ENCODE measurements at places on chromosomes 16 and 17. TPM values are rescaled to one million over a fixed set of nuclear protein-coding genes. Genes with fewer than 3 reads are reported as not detected.
A peak's percentile ranks its signal among the peaks of the same experiment; 100 is the strongest.

KCNH4 gene
- not detected for total RNA-seq

TBC1D3L gene
- 8.9 TPM for total RNA-seq

FOXN1 gene
- not detected for total RNA-seq

TMEM92 gene
- 1.00 TPM for total RNA-seq

RASD1 gene
- 4.9 TPM for total RNA-seq

LPO gene
- total RNA-seq, result not detected

HEATR9 gene
- not detected for total RNA-seq

- no peak overlapping the region for H3K27ac ChIP-seq
- DNase-seq, result no peak
- no peaks in the 10 kb centered on the region for H3K27me3 ChIP-seq
- H3K4me1 ChIP-seq, result no peaks in the 10 kb centered on the region
- no peaks in the 10 kb centered on the region for H3K36me3 ChIP-seq
- H3K4me3 ChIP-seq, result no peak overlapping the region
These were observed 146.3 kb downstream of the TMEM132E start for GRCh38 chr17:34725725-34726124.

- H3K4me1 ChIP-seq, result no peaks in the 10 kb centered on the region
- no peaks in the 10 kb centered on the region for H3K36me3 ChIP-seq
- no peak for DNase-seq
- no peaks in the 10 kb centered on the region for H3K27me3 ChIP-seq
- peak overlapping the region; percentile 19 for H3K27ac ChIP-seq
These were observed 300.6 kb downstream of the SEC14L1 start for GRCh38 chr17:77441130-77441920.

- H3K4me3 ChIP-seq, result no peak overlapping the region
- DNase-seq, result no peak
- H3K36me3 ChIP-seq, result no peaks in the 10 kb centered on the region
- no peak overlapping the region for H3K27ac ChIP-seq
- H3K27me3 ChIP-seq, result no peaks in the 10 kb centered on the region
These were observed 110.6 kb downstream of the ZNF423 start for GRCh38 chr16:49745311-49745747.

DNA sequence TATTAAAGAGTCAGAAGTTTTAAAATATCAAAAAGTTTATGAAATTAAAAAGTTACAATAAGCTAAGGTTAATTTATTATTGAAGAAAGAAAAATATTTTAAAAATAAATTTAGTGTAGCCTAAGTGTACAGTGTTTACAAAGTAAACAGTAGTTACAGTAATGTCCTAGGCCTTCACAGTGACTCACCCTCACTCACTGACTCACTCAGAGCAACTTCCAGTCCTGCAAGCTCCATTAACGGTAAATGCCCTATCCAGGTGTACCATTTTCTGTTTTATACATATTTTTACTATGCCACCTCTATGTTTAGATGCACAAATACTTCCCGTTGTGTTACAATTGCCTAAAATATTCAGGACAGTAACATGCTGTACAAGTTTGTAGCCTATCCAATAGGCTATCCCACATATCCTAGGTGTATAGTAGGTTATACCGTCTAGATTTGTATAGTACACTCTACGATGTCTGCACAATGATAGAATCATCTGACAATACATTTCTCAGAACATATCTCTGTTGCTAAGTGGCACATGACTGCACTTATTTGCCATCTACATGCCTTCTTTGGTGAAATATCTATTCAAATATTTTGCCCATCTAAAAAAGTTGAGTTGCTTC, 67.2 kb upstream of the WSB1 start:
- H3K36me3 ChIP-seq, result no peaks in the 10 kb centered on the region
- no peak overlapping the region for H3K4me3 ChIP-seq
- peak overlapping the region; percentile 8 for H3K27ac ChIP-seq
- H3K4me1 ChIP-seq, result no peaks in the 10 kb centered on the region
- DNase-seq, result no peak
- no peaks in the 10 kb centered on the region for H3K27me3 ChIP-seq

GRCh38 chr17:70388326-70388725, 219.0 kb downstream of the KCNJ2 start:
- no peak overlapping the region for H3K4me3 ChIP-seq
- no peak overlapping the region for H3K27ac ChIP-seq
- no peak for DNase-seq
- no peaks in the 10 kb centered on the region for H3K36me3 ChIP-seq
- no peaks in the 10 kb centered on the region for H3K27me3 ChIP-seq
- no peaks in the 10 kb centered on the region for H3K4me1 ChIP-seq

- H3K27ac ChIP-seq, result no peak overlapping the region
- H3K4me3 ChIP-seq, result no peak overlapping the region
- peak; percentile 49 for DNase-seq
- H3K4me1 ChIP-seq, result no peaks in the 10 kb centered on the region
- H3K36me3 ChIP-seq, result no peaks in the 10 kb centered on the region
These were observed 73.1 kb downstream of the CCDC182 start for GRCh38 chr17:57671667-57672632.

- H3K27ac ChIP-seq, result no peak overlapping the region
- no peaks in the 10 kb centered on the region for H3K4me1 ChIP-seq
- no peaks in the 10 kb centered on the region for H3K36me3 ChIP-seq
- DNase-seq, result no peak
- H3K4me3 ChIP-seq, result no peak overlapping the region
- H3K27me3 ChIP-seq, result no peaks in the 10 kb centered on the region
These were observed 61.6 kb downstream of the TIMM22 start for GRCh38 chr17:1058423-1059130.

GRCh38 chr16:74232806-74233465, 63.7 kb upstream of the PSMD7 start:
- H3K4me1 ChIP-seq, result no peaks in the 10 kb centered on the region
- no peak overlapping the region for H3K27ac ChIP-seq

GRCh38 chr17:9472094-9472493, 103.5 kb downstream of the STX8 start:
- no peaks in the 10 kb centered on the region for H3K36me3 ChIP-seq
- H3K4me3 ChIP-seq, result no peak overlapping the region
- H3K27me3 ChIP-seq, result no peaks in the 10 kb centered on the region
- H3K27ac ChIP-seq, result no peak overlapping the region
- H3K4me1 ChIP-seq, result peaks cover 7% of the 10 kb centered on the region

DNA sequence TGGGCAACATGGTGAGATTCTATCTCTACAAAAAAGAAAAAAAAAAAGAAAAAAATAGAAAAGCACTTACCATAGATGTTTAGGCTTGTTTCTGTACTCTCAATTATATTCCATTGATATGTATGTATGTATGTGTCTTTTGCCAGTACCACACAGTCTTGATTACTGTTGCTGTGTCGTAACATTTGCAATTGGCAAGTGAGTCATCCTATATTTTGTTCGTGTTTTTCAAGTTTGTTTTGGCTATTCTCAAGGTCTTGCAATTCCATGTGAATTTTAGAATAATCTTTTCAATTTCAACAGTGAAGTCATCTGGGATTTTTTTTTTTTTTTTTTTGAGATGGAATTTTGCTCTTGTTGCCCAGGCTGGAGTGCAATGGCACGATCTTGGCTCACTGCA, 19.3 kb downstream of the SPECC1 start:
- no peak overlapping the region for H3K27ac ChIP-seq
- no peak for DNase-seq
- H3K36me3 ChIP-seq, result no peaks in the 10 kb centered on the region
- H3K4me1 ChIP-seq, result no peaks in the 10 kb centered on the region

DNA sequence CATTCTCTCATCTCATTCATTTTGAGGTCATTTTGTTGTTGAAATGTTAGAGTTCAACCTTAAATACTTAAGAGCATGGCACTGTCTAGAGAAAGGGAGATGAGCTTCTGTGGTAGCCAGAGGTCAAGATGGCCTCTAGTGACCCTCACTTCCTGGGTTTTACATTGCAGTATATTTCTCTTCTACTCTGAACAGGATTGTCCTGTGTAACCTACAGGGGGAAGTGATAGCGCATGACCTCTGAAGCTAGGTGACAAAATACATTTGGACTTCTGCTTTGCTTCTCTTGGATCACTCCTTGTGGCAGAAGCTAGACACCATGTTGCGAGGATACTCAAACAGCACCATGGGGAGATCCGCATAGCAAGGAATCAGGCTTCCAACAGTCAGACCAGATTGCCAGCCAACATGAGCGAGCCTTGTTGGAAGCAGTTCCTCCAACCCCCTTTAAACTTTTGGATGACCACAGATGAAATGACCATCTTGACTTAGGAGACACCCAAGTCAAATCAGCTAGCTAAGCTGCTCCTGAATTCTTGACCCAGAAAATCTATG, 748.4 kb downstream of the MAF start:
- H3K4me1 ChIP-seq, result no peaks in the 10 kb centered on the region
- DNase-seq, result no peak
- no peaks in the 10 kb centered on the region for H3K27me3 ChIP-seq
- H3K27ac ChIP-seq, result no peak overlapping the region
- no peak overlapping the region for H3K4me3 ChIP-seq
- H3K36me3 ChIP-seq, result no peaks in the 10 kb centered on the region

All from pancreas (tissue), 10 donors.